ENCODE measurements at places on chromosomes 6 and 20.
A peak's percentile ranks its signal among the peaks of the same experiment; 100 is the strongest.

- peaks cover 82% of the 10 kb centered on the region for H3K27me3 ChIP-seq
- H3K27ac ChIP-seq = no peak overlapping the region
- H3K36me3 ChIP-seq = no peaks in the 10 kb centered on the region
- no peak overlapping the region for H3K4me3 ChIP-seq
- H3K4me1 ChIP-seq = peaks cover 14% of the 10 kb centered on the region
These were observed 4.1 kb downstream of the BPI start for GRCh38 chr20:38308047-38308438.

GRCh38 chr6:125745281-125746018 lies 4.0 kb upstream of the HEY2 start:
- no peaks in the 10 kb centered on the region for H3K36me3 ChIP-seq
- H3K4me1 ChIP-seq = peaks cover 34% of the 10 kb centered on the region
- H3K27me3 ChIP-seq = peaks cover 65% of the 10 kb centered on the region
- no peak for DNase-seq
- no peak overlapping the region for H3K27ac ChIP-seq
- H3K4me3 ChIP-seq = no peak overlapping the region

DNA sequence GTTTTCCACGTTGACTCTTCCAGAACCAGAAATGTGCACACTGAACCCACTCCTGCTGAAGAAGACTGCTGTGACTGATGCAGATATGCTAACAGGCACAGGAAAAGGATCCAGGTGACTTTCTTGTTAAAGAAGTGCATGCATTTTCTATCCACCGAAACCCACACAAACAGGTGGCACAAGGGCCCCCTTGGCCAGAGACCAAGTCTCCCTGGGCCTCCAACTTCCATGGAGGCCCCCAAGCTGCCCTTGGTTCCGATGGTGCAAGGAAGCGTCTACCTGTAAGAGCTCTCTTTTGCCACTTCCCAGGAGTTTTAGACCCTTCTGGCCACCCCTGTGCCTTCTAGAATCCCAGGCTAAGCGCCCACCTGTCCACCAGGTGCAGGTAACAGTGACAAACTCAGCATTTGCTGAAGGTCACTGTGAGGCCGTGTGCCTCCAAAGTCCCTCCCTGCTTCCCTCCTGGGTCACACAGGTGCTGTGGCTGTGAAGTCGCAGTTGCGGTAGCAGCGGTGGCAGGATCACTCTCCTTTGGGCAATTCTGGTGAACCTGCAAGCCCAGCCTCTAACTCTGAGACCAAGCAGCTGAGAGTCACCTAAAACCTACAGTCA lies 134.8 kb downstream of the PXDC1 start:
- H3K36me3 ChIP-seq = no peaks in the 10 kb centered on the region
- H3K4me3 ChIP-seq = no peak overlapping the region
- DNase-seq = no peak
- no peaks in the 10 kb centered on the region for H3K4me1 ChIP-seq
- H3K27ac ChIP-seq = no peak overlapping the region

DNA sequence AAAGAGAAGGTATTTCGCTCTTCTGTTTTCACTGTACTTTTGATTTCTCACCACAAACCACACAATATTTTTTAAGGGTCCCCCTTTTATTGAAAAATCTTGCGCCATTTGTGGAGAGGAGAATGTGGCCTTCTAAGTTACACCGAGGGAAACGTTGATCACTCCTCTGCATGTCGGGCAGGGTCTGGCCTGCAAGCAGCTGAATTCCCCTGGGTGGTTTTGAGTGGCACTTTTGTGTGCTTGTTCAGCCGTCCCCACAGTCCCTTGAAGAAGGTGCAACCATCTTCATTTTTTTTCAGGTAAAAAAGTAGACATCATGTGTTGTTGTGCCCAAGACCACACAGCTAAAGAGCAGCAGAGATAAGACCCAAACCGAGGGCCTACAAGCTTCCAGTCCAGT lies 6.1 kb downstream of the GPR31 start:
- no peak for DNase-seq
- H3K4me3 ChIP-seq = no peak overlapping the region
- H3K36me3 ChIP-seq = no peaks in the 10 kb centered on the region
- H3K27ac ChIP-seq = no peak overlapping the region
- peaks cover 3% of the 10 kb centered on the region for H3K27me3 ChIP-seq

DNA sequence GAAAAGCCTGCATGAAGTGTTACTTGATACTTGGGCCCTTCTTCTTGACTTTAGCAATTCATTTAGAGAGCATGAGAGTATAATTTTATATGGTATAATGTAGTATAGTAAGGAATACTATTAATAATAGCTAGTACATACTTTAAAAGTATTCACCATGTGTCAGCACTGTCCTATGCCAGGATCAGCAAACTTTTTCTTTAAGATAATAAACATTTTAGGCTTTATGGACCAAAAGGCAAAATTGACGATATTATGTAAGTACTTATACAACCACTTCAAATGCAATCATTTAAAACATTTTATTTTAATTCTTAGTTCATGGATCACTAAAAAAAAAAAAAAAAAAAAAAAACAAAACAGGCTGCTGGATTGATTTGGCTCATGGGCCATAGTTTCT lies 163.9 kb downstream of the IBTK start:
- no peak for DNase-seq
- H3K4me3 ChIP-seq = no peak overlapping the region
- no peaks in the 10 kb centered on the region for H3K4me1 ChIP-seq
- H3K27me3 ChIP-seq = no peaks in the 10 kb centered on the region
- no peak overlapping the region for H3K27ac ChIP-seq

DNA sequence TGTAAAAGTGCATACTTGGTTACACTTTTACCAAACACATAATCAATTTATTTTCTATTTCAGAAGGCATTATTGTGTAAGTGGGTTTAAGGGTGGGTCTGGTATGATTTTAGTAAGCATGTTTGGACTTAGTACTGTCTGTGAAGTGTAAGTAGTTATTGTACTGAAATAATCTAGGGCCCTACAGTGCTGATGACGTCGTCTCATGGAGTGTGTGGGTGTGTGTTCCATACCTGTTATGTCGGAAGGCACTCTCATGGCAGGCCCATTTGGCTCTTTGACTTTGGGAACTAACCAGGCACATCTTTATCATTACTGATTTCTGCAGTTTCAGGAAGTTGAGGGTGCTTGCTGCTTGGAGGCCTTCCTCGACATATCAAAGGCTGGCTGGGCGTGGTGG lies 155.1 kb downstream of the SASH1 start:
- no peak overlapping the region for H3K4me3 ChIP-seq
- H3K27me3 ChIP-seq = peaks cover 15% of the 10 kb centered on the region
- no peak for DNase-seq
- H3K4me1 ChIP-seq = no peaks in the 10 kb centered on the region

DNA sequence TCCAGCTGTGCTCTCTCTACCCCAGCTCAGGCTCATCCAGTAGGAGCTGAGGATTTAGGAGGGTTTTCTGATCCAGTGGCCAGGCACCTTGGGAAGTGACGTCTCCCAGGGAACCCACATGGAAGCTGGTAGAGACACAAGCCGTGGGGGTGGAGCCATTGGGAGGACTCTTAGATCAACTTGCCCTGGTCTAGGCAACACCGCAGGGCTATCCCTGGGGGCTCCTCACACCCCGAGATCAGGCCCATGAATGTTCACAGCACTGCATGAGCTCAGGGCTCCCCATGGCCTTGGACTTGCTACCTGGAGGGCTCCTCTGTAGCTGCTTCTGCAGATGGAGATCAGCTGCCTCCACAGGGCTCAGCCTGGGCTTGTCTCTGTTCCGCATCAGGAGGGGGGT lies 112.1 kb downstream of the CDH4 start:
- H3K36me3 ChIP-seq = no peaks in the 10 kb centered on the region
- H3K4me3 ChIP-seq = no peak overlapping the region
- H3K27me3 ChIP-seq = no peaks in the 10 kb centered on the region
- no peaks in the 10 kb centered on the region for H3K4me1 ChIP-seq
- H3K27ac ChIP-seq = no peak overlapping the region

- no peaks in the 10 kb centered on the region for H3K27me3 ChIP-seq
- DNase-seq = no peak
- no peak overlapping the region for H3K4me3 ChIP-seq
- H3K4me1 ChIP-seq = no peaks in the 10 kb centered on the region
These were observed 128.4 kb upstream of the ADGRF1 start for GRCh38 chr6:47170617-47170947.

- no peaks in the 10 kb centered on the region for H3K36me3 ChIP-seq
- no peak for DNase-seq
- no peaks in the 10 kb centered on the region for H3K4me1 ChIP-seq
- no peak overlapping the region for H3K27ac ChIP-seq
- no peak overlapping the region for H3K4me3 ChIP-seq
These were observed 157.1 kb downstream of the CDH4 start for GRCh38 chr20:61408951-61409740.

DNA sequence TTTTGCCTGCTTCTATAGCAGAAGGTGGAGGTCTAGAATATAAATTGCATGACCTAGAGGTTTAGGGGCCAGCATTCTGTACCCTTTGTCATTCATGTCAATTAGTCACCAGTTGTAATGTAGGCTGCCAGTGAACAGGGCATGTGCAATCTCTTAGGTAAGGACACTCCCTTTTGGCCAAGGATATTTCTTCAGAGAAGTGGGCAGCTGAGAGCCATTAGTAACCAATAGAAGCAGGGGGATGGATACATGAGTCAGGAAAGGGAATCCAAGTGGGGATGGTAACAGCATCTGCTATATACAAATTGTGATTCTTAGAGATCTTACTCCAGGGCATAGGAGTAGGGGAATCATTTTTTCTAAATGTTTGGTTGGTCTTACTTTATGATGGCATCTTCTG lies 494.2 kb upstream of the JAG1 start:
- no peak overlapping the region for H3K27ac ChIP-seq
- H3K36me3 ChIP-seq = no peaks in the 10 kb centered on the region
- H3K4me1 ChIP-seq = no peaks in the 10 kb centered on the region
- no peaks in the 10 kb centered on the region for H3K27me3 ChIP-seq

DNA sequence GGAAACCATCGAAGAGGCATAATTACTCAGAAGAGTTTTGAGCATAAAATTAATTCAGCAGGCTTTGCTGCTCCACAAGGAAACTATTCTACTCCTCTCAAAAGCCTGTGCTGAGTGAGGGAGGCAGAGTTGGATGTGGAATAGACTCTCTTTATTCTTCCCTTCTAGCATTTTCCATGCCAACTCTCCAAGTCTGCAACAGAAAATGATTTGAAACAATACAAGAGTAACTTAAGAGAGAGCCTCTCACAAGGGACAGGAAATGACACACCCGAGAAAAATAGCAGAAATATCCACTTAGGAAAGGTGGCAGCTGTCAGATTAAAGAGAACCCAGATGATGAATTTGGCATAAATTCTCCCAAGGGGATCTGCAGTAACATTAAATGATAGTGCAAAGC lies 26.3 kb upstream of the LAMP5 start:
- H3K36me3 ChIP-seq = no peaks in the 10 kb centered on the region
- no peaks in the 10 kb centered on the region for H3K4me1 ChIP-seq
- H3K27me3 ChIP-seq = no peaks in the 10 kb centered on the region
- no peak overlapping the region for H3K27ac ChIP-seq
- no peak for DNase-seq

DNA sequence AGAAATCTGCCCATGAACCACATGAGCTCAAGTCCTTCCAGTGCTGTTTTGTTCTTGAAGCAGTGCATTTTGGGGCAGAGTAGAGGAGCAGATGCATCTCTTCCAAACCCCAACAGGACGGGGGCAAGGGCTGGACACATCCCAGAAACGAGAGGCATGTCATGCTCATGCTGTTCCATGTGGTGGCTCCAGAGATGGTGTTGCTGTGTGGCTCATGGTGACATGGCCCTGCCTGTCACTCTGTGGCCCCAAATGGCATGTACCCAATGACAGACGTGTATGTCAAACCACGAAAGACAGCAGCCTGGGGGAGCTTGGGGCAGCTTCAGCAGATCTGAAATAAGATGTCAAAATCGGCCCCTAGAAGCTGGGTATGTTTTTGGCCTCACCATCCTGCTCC lies 46.3 kb downstream of the NRN1 start:
- no peak overlapping the region for H3K27ac ChIP-seq
- peaks cover 10% of the 10 kb centered on the region for H3K27me3 ChIP-seq
- no peak overlapping the region for H3K4me3 ChIP-seq
- DNase-seq = no peak
- no peaks in the 10 kb centered on the region for H3K4me1 ChIP-seq

GRCh38 chr20:17960927-17961586 lies 7.5 kb downstream of the SNX5 start:
- DNase-seq = no peak
- H3K4me1 ChIP-seq = peaks cover 91% of the 10 kb centered on the region
- peak overlapping the region; percentile 95 for H3K27ac ChIP-seq
- H3K27me3 ChIP-seq = no peaks in the 10 kb centered on the region

DNA sequence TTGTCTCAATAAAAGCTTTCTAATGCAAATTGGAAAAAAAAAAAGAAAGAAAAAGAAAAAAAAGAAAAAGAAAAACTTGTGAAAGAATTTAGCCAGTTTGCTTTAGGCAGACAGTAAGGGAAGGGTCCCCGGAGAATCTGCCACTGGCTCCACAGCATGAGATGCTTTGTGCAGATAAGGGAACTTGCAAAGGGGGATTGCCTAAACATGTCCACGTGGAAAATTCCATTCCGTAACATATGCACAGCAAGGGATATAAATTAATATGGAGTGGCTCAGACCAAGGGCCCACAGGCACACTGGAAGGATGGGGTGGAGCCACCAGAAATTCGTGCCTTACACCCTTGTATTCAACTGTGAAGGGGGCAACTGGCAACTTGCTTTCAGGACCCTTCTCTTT lies 45.4 kb downstream of the MKKS start:
- H3K27me3 ChIP-seq = no peaks in the 10 kb centered on the region
- peaks cover 7% of the 10 kb centered on the region for H3K4me1 ChIP-seq
- no peak for DNase-seq
- no peaks in the 10 kb centered on the region for H3K36me3 ChIP-seq
- H3K4me3 ChIP-seq = no peak overlapping the region

GRCh38 chr6:21935561-21936028 lies 342.0 kb downstream of the SOX4 start:
- H3K4me3 ChIP-seq = no peak overlapping the region
- no peak for DNase-seq
- H3K27ac ChIP-seq = no peak overlapping the region
- H3K4me1 ChIP-seq = no peaks in the 10 kb centered on the region
